ENCODE measurements at places on chromosomes 7 and 10. TPM values are rescaled to one million over a fixed set of nuclear protein-coding genes. Genes with fewer than 3 reads are reported as not detected.

DNA sequence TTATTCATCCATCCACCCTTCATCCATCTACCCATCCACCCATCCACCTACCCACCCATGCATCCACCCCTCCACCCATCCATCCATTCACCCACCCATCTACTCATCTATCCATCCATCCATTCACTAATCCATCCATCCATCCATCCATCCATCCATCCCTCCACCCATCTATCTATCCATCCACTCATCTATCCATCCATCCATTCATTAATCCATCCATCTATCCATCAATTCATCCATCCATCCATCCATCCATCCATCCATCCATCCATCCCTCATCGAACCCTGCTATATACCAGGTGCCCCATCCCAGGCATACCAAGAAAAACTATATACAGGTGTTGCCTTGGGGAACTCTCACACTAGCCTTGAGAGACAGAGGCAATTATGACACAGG, 7.1 kb upstream of the CCL24 start:
- no peak for DNase-seq

Gene METTL27
- total RNA-seq, result 1.7 TPM

DNA sequence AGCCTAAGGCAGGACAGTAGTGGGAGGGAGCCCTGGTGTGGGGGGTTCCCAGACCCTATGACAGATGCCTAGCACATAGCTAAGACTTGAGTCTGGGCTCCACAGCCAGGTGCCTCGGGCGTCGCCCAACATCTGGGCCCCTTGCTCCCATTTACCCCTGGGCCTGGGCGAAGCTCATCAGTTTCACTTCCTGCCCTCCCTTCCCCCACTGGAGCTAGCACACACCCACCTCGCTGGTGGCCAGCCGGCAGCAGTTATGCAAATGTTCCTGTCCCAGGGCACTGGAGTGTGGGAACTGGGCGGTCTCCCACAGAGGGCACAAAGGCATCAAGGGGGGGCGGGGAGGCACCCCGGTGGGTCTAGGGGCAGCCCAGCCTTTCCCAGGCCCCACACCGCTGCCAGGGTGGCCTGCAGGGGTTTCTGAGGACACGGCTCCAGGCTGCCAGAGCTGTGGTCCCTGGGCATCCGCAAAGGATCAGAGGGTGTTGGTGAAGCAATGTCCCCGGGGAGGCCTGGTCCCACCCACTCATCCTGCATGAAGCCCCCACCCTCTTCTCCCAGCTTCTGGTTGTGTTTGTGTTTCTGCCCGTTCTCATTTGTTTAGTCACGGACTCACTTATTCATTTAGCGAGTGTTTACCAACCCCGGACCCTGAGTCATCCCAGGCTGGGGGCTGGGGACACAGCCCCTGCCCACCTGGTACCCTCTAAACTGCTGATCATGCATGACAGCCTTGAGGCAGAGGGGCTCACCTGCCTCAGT, 20.4 kb downstream of the SH2B2 start:
- peak; percentile 78 for DNase-seq

Gene OR13A1
- total RNA-seq, result not detected

DNA sequence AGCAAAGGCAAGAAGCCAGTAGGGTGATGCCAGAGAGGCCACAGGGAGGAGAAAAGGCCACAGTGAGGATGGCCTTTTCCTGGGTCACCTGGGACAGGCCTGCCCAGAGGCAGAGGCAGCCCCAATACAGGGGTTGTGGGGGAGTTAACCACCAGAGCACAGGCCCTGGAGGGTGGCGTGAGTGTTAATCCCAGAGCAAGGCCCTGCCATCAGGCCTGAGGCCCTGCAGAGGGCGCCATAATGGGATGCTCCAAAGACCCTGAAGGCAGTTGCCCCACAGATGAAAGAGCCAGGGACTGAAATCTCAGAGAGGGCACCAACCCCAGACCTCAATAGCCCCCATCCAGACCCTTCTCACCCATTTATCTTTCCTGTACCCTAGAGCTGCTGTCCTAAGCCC, 23.9 kb downstream of the SLC13A4 start:
- DNase-seq, result no peak
